Smooth muscle cell of trachea (primary cell): ENCODE measurements at places on chromosomes 3 and 15. TPM values are rescaled to one million over a fixed set of nuclear protein-coding genes. Genes with fewer than 3 reads are reported as not detected.

CPN2 gene
- total RNA-seq: not detected in 2 replicates

CHRM5 gene
- under 0.01 and 0.15 TPM in 2 replicates for total RNA-seq

PCSK6 gene
- 0.15 and 0.50 TPM in 2 replicates for total RNA-seq

MED12L gene
- total RNA-seq: 0.33 and 0.44 TPM in 2 replicates

CCDC54 gene
- total RNA-seq: not detected in 2 replicates

TRIM42 gene
- total RNA-seq: not detected in 2 replicates

GP9 gene
- total RNA-seq: not detected in 2 replicates

SST gene
- total RNA-seq: not detected in 2 replicates

DUOX1 gene
- total RNA-seq: under 0.01 and 0.99 TPM in 2 replicates

LOXL1 gene
- 212 and 287 TPM in 2 replicates for total RNA-seq

CCDC9B gene
- total RNA-seq: 21.2 and 39.2 TPM in 2 replicates

THOC7 gene
- 32.1 and 70.7 TPM in 2 replicates for total RNA-seq

ROBO2 gene
- total RNA-seq: 1.0 and 2.8 TPM in 2 replicates

GMNC gene
- total RNA-seq: under 0.01 TPM in 1 of 2 replicates, not detected in the other

CTDSPL2 gene
- total RNA-seq: 40.5 and 55.4 TPM in 2 replicates

IMPG2 gene
- total RNA-seq: 0.29 and 0.33 TPM in 2 replicates

ADGRG7 gene
- not detected in 2 replicates for total RNA-seq

RUBCN gene
- total RNA-seq: 12.5 and 15.5 TPM in 2 replicates

STX19 gene
- not detected in 2 replicates for total RNA-seq

RASL12 gene
- total RNA-seq: 86.5 and 108 TPM in 2 replicates

TP53BP1 gene
- total RNA-seq: 97.1 and 101 TPM in 2 replicates

NME9 gene
- total RNA-seq: 0.29 TPM in 1 of 2 replicates, not detected in the other

MORC1 gene
- not detected in 2 replicates for total RNA-seq

ISLR2 gene
- total RNA-seq: not detected in 2 replicates

MAP1A gene
- total RNA-seq: 150 and 180 TPM in 2 replicates

ERC2 gene
- under 0.01 and 0.44 TPM in 2 replicates for total RNA-seq

SNTN gene
- not detected in 2 replicates for total RNA-seq

GABPB1 gene
- 33.0 and 36.9 TPM in 2 replicates for total RNA-seq

RPL39L gene
- total RNA-seq: 13.1 and 35.6 TPM in 2 replicates

CNTN4 gene
- under 0.01 TPM in 1 of 2 replicates, not detected in the other for total RNA-seq

MAP6D1 gene
- 1.9 and 2.3 TPM in 2 replicates for total RNA-seq
